MG63 (cell line): ENCODE measurements at places on chromosomes 7 and 10. TPM values are rescaled to one million over a fixed set of nuclear protein-coding genes. Genes with fewer than 3 reads are reported as not detected.

DNA sequence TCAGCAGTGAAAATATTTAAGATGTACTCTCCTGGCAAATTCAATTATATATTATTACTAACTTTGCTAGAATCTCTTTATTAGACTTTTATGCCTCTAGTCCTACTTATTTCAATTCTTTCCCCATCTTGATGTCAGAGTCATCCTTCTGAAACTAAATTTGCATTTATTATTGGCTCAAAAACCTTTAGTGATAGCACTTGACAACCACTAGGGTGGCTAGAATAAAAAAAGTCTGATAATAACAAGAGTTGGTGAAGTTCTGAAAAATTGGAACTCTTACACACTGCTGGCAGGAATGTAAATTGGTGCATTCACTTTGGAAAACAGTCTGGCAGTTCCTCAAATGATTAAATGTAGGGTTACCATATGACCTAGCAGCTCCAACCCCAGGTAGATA, 73.8 kb downstream of the LSMEM1 start:
- DNase-seq: no peak

DNA sequence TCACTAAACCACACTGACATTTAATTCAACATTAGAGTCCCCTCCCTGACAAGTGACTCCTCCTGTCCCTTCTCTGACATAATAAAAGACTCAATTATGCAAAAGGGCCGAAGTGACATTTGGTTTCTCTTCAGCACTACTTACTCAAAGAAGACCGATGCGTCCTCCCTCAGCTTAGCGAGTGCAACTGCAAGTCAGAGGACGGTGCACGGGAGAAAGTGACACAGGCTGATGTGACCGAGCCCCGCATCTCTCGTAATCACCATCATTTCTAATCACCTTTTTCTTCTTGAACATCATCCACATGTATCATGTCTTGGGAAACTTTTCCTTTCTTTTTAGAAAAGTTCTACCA, 155.7 kb downstream of the TCERG1L start:
- DNase-seq: no peak

GRCh38 chr10:133364645-133365431, 7.0 kb upstream of the FUOM start:
- DNase-seq: no peak

DNA sequence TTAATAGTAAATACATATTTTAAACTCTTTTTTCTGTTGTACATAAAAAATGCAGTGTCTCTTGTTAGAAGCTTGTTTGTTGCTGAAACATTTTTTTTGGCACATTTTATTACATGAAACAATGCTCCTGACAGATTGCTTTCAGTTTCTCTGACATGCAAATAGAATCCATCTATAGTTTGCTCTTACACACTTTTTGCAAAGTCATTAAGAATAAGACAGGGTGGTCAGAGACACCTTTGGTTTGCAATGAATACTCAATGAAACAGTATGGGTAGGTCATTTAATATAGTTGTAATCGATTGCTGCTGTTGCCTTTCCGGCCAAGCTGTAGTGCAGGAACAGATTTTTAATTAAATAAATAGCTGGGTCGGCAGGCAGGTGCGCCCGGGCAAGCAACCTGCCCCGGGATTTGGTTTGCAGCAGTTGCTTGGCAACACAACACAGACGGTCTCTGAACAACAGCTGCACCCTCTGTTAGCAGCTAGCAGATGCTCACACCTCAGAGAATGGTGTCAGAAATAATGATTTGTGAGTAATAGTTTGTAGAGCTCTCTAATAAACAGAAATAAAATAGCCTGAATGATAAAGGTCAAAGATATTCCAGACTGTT, 115.7 kb upstream of the CACNA2D1 start:
- DNase-seq: no peak

USP6NL gene
- 4.0 and 7.0 TPM in 2 replicates for total RNA-seq

SPDYE16 gene
- not detected in 2 replicates for total RNA-seq
